ENCODE measurements at places on chromosomes 6 and 20.
A peak's percentile ranks its signal among the peaks of the same experiment; 100 is the strongest.

- no peak for DNase-seq
Measured at GRCh38 chr20:43209831-43210230, 20.1 kb upstream of the PTPRT start.

- DNase-seq: peak; percentile 55
Measured at GRCh38 chr6:8240301-8240700, 138.0 kb upstream of the EEF1E1 start.

GRCh38 chr20:42435230-42435629 lies 754.5 kb downstream of the PTPRT start:
- DNase-seq: no peak

GRCh38 chr20:8187740-8188139 lies 55.7 kb downstream of the PLCB1 start:
- no peak for DNase-seq

GRCh38 chr6:114096561-114097172 lies 125.7 kb upstream of the HDAC2 start:
- DNase-seq: peak; percentile 30

DNA sequence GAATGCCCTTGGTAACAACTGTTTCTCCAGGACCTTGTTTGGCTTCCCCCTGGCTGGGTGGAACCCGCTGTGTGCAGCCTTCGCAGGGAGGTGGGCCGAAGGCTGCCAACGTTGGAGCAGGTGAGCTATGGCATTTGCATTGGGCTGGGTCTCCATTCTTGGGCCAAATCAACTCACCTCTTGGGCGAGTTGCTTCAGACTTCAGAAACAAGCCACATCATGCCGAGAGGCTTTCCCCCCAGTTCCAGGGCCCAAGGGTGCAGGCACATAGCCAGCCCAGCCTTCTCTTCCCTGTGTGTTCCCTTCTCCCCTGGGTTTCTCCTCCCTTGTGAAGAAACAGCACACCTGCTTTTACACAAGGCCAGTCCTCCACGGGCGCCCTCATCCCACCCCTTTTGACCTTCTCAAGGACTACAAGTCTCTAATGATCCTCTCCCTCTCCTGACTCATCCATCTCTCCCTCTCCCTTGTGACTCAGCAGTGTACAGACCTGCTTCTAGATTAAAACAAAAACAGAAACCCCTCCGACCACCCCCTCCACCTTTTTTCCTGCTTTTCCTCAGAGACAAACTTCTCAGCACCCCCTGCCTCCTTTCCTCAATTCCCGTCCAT lies 41.6 kb downstream of the FAM209B start:
- no peak for DNase-seq

DNA sequence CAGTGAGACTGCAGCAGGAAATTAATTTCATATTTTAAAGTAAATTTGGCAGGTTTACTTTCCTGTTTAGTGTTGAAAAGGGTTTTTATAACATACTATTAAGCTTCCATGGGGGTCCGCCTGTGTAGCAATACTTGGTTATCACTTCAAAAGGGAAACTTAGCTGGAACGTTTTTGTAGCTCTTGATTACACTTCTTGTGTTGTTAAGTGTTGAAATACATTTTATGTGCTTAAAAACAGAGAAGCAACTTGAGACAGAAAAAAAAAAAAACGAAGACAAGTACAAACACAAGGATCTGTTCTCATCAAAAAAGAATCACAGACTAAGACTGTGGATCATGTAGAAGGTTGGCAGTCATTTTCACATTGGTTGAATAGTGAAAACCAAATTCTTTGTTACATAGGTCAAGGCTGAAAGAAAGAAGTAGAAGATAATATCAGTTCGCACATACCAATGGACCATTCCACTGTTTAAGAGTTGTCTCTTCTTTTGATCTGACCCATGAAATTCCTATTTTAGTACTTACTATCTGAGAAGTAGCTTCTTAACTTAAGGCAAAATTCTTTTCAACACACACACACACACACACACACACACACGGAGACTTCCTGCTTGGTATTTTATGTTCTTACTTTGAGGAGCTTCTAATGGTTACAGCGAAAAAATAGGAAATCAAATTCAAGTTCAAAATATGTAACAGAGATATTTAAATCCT lies 113.9 kb upstream of the SLC35B3 start:
- peak; percentile 44 for DNase-seq

GRCh38 chr6:36886950-36887618 lies 1.3 kb downstream of the C6orf89 start:
- DNase-seq: no peak

- no peak for DNase-seq
Measured at GRCh38 chr20:1882026-1882425, 13.2 kb upstream of the SIRPA start.

- DNase-seq: no peak
Measured at GRCh38 chr6:140007525-140007924, 633.1 kb upstream of the CITED2 start.

DNA sequence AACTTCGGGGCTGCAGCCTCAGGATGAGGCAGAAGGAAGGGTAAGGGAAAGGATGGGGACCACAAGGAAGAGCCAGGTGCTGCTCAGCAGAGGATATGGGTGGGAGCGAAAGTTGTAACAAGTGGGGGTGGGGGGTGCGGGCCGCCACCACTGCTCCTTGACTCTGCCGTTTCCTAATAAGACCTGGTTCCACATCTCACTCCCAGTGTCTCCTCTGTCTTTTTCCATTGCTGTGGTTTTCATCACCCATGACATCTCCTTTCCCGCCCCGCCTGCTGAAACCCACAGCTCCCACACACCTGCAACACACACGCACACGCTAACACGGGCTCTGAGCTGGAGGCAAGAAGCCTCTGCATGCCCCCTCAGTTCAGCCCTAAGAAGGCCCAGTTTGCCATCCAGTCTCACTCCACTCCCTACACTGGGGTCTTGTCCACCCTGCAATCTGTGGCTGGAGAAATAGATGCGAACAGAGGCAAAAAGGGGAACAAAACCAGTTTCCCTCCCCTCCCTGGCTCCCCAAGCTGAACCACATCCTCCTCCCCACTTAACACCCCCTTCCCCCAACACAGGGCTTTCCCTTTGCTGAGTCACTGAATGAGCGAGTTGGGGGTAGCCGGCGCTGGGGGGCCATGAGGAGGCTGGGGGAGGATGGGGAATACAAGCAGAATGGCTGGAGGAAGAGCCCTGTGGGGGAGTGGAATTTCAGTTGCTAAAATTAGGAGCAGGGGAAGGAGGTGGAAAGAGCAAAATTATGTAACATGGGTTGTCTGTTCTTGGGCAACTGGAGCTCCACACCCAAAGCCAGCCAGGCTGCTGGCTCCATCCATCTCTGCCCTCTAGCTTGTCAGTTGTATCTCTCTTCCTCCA lies 11.5 kb downstream of the NFKBIL1 start:
- DNase-seq: peak; percentile 32

DNA sequence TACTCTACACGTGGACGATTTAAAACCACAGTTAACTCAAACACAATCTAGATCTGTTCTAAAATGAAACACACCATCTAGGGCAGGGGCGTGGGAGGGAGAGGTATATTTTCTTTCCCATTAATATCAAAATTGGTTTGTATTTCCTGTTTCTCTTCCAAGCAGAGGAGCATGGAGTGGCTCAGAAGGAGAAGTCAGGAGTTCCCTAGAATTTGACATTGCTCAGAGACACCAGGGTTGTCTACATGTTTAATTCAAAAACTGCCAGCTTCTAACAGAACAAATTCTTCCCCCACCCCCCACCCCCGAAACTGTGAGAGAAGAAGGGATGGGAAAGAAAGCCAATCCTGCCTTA lies 2.3 kb downstream of the PREX1 start:
- no peak for DNase-seq

DNA sequence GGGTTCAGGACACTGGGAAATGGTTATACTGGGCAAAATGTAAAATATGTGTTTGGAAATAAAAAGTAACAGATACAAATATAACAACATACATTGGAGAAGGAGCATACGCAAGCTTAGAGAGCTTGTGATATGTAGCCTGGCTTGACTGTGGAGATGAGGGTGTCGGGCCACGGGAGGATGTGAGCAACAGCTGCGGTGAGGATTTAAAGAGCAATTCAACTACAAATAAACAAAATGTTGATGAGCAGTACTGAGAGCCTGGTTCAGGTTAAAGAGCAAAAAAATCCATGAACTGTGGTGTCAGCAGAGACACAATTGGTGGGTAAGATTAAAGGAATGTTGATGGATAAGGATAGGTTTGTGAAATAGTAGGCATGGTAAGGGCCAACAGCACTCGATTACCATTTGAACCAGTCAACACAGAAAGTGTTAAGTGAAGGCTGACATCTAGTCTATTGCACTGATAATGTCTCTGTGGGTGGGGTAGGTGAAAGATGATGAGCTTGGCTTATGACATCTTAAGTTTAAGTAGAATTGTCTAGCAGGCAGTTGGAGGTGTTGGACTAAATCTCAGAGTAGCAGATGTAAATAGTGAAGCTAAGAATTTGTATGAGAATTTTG lies 723.2 kb downstream of the EPM2A start:
- DNase-seq: no peak

DNA sequence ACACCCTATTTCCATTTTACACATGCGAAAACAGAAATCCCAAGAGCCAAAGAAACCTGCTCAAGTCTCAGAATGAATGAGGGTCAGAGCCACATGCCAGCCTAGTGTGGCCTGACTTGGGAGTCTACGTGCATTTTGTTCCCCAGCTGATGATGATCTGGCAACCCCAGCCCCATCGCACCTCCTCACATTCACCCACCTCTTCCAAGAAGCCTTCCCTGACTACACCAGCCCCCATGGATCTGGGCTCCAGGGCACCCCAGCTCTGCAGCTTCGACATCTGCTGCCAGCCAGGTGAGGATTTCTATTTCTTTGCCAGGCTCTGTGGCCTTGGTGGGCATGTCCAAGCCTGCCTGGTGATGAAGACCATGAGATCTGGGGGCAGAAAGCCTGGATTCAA lies 41.0 kb downstream of the ANGPT4 start:
- DNase-seq: no peak

DNA sequence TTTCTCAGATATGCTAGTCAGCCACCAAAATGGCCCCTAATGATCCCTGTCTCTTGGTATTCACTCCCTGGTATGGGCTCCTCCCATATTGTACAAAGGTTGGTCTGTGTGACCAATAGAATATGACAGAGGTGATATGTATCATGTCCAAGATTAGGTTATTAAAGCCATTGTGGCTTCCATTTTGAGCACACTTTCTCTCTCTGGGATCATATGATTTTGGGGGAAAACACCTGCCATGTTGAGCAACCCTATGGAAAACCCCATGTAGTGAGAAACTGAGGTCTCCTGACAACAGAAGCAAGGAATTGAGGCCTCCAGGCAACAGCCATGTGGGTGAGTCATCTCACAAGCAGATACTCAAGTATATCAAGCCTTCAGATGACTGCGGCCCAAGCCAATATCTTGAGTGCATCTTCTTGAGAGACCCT lies 7.1 kb upstream of the ZNF318 start:
- no peak for DNase-seq

DNA sequence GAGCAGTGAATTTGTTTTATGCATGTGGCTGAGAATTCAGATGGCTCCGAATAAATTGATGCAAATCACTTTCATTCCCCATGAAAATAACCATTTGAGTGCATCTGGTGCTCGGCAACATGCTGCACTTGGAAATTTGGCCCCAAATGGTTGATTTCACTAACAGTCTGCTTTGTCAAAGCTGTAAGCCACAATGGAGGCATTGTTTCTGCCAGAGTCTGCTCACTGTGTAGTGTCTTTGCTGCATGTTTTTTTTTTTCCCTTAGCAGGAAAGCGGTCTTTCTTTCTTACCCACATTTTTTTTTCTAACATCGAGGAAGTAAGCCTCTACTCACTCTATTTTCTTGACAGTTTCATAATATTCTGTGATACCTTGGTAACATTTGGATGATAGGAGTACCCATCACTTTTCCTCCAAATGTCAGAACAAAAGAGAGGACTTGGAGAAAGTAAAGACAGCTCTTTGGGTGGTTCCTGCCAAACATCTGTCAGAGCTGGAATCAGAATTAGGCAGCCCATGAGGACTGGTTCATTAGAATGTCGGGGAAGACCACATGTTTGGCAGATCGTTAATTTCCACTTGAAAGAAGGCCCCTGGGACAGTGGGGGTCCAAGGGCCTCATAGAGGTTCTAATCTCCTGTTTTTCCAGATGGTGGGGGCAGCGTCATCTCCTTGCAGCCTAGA lies 149.5 kb downstream of the DOK5 start:
- peak; percentile 22 for DNase-seq

- peak; percentile 4 for DNase-seq
Measured at GRCh38 chr6:99151634-99152346, 197.7 kb downstream of the FAXC start.

GRCh38 chr6:15194453-15194852 lies 51.4 kb upstream of the JARID2 start:
- DNase-seq: no peak

DNA sequence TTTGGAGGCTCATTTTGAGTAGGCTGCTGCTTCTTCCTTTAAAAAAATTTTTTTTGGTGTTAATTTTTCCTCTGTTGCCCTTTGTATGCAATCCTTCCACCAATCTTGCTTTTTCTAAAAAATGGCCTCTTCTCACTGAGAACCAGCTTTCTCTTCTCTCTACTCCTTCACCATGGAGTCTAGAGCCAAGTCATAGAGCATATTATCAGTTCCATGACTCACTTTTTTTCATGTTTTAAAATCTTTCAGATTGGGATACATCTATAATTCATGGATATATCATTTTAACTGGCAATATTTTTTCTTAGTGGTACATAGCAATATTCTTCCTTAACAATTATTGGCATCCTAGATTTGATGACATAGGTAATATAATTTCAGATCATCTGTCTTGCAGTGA lies 62.7 kb downstream of the SLX4IP start:
- no peak for DNase-seq

DNA sequence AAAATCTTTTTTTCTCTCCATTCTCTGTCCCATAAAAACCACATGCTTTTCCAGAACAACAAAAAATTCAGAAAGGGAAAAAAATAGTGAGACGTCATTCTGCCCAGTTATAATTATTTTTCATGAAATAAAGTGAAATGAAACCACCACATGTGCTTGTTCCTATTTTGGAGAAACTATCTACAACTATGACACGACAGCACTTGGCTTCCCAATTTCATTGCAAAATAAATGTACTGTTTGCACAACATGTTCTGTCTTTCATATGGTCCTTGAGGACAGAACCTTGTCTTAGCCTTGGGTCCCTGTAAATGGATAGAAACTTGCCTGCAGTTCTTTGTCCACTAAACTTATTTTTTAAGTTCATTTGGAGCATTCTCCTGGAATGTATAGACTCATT lies 5.6 kb upstream of the MAN1A1 start:
- no peak for DNase-seq

- DNase-seq: peak; percentile 12
Measured at GRCh38 chr6:69601132-69601531, 195.7 kb downstream of the LMBRD1 start.

- DNase-seq: no peak
Measured at GRCh38 chr6:36139431-36139830, 9.1 kb downstream of the MAPK13 start.

- DNase-seq: no peak
Measured at GRCh38 chr20:23399568-23400241, 21.6 kb downstream of the NAPB start.

DNA sequence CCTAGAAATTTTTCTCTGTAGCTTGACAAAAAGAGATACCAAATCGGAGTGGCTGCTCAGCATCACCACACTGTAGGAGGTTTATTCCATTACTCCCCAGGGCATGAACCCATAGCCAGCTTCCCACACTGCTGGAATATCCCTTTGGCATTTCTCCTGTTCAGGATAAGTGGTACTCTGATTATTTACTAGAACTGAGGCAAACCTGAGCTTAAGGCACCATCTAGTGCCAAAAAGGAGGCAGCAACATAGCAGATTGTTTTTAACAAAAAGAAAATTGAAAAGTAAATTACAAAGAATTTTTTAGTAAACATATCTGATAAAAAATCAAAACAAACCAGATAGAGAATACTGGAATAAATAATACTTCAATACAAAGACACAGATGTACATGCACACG lies 181.7 kb downstream of the WDR27 start:
- DNase-seq: peak; percentile 9

GRCh38 chr20:35643045-35643444 lies 21.7 kb downstream of the CPNE1 start:
- DNase-seq: no peak

Measured in umbilical cord (tissue), 2 donors.